GM04503 (cell line): ENCODE measurements at places on chromosomes 5 and 9.

DNA sequence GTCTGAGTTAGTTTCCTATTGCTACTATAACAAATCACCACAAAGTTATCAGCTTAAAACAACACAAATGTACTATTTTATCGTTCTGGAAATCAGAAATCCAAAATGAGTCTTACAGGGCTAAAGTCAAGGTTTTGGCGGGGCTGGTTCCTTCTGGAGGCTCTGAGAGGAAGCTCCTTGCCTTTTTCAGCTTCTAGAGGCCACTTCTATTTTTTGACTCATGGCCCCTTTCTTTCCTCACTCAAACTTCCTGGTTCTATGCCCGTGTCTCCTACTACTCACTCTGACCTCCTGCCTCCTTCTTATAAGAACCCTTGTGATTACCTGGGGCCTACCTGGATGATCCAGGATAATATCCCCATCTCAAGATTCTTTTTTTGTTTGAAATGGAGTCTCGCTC, 48.2 kb downstream of the GABBR2 start:
- DNase-seq: no peak

- peak; percentile 89 for DNase-seq
These were observed 7.3 kb downstream of the CDC14B start for GRCh38 chr9:96612105-96612965.

- no peak for DNase-seq
These were observed 271.7 kb upstream of the TLE4 start for GRCh38 chr9:79300068-79300467.

DNA sequence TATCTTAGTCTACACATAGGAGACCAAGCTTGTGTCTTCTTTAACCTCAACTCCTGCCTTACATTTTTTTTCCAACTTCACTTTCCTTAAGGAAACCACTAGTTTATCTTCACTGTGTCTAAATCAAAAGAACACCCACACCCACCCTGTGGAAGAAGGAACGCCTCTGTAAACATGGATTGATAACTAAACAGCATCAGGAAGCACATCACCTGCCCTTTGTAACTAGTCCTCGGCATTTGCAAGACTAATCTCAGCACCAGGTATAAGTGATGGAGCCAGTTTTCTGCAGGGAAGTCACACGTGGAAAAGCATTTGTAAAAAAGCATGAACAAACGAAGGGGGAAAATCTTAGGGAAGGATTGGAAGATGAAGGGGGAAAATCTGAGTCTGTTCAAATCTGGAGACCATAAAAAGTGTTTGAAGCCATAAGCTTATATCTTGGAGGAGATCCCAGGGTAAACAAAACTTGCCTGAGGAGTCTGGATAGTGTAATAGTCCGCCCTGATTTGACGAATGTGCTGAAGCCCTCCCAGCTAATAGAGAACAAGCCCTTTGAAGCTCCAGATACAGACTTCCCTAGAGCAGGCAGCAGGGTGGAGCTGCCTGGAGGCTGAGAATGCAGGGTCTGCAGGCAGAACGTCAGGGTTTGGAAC, 117.3 kb upstream of the LHFPL2 start:
- no peak for DNase-seq
